Heart right ventricle (tissue), 16 donors: ENCODE measurements at places on chromosomes 1 and 21. TPM values are rescaled to one million over a fixed set of nuclear protein-coding genes. Genes with fewer than 3 reads are reported as not detected.

The MIS18A gene
- 2.8 TPM for total RNA-seq

The TMPRSS2 gene
- not detected for total RNA-seq

The IFNAR1 gene
- total RNA-seq: 24.4 TPM

The PTP4A2 gene
- total RNA-seq: 248 TPM

DNA sequence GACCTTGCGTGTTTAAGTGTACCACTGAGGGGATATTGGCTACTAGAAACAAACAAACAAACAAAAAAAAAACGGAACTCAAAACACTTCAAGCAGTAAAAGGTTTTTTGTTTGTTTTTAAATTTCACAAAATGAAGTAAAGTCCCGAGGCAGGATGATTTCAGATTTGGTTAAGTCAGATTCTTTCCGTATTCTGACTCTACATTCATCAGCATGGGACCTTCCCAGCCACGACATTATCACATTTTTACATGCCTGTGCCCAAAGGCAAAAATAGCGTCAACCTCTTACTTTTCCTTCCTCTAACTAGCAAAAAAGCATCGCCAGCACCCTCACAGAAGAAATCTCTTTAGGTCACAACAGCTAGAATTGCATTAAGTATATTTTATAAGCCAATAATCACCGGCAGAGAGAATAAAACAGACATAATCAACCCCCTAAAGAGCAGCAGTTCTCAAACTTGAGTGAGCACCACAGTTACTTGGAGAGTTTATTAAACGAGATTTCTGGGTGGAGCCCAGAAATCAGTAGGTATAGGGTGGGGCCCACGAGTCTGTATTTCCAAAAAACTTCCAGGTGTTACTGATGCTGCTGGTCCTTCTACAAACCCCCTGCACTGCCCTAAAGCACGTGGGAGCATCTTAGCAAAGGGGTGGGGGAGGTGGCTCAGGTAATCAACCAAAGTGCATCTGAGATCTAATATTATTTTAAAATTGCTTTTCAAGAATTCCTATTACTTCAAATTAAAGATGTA is 227.6 kb downstream of the RGS7 start:
- no peak overlapping the region for H3K27ac ChIP-seq
- DNase-seq: no peak
- H3K4me3 ChIP-seq: no peak overlapping the region
- H3K4me1 ChIP-seq: no peaks in the 10 kb centered on the region

GRCh38 chr1:84301785-84302385 is 377 bp downstream of the SAMD13 start:
- DNase-seq: no peak
- H3K4me3 ChIP-seq: peak overlapping the region; percentile 49
- H3K27me3 ChIP-seq: no peaks in the 10 kb centered on the region
- peak overlapping the region; percentile 29 for H3K27ac ChIP-seq
